MG63 (cell line): ENCODE measurements at places on chromosomes 12 and 14. TPM values are rescaled to one million over a fixed set of nuclear protein-coding genes. Genes with fewer than 3 reads are reported as not detected.

TAS2R43 gene
- total RNA-seq = not detected in 2 replicates

PLA2G1B gene
- not detected in 2 replicates for total RNA-seq

SLC38A4 gene
- total RNA-seq = 3.0 and 7.8 TPM in 2 replicates

NINJ2 gene
- 3.1 TPM in 1 of 2 replicates, not detected in the other for total RNA-seq

CISTR gene
- not detected in 2 replicates for total RNA-seq

RIPK3 gene
- not detected in 2 replicates for total RNA-seq

NKX2-1 gene
- total RNA-seq = not detected in 2 replicates

PLEKHG7 gene
- not detected in 2 replicates for total RNA-seq
